ENCODE measurements at places on chromosomes 2 and 18.

- no peak for DNase-seq
These were observed 69.8 kb downstream of the REV1 start for GRCh38 chr2:99420031-99420430.

GRCh38 chr18:31996007-31996406, 22.6 kb upstream of the RNF125 start:
- no peak for DNase-seq

GRCh38 chr18:42914476-42914875, 201.0 kb downstream of the RIT2 start:
- no peak for DNase-seq

DNA sequence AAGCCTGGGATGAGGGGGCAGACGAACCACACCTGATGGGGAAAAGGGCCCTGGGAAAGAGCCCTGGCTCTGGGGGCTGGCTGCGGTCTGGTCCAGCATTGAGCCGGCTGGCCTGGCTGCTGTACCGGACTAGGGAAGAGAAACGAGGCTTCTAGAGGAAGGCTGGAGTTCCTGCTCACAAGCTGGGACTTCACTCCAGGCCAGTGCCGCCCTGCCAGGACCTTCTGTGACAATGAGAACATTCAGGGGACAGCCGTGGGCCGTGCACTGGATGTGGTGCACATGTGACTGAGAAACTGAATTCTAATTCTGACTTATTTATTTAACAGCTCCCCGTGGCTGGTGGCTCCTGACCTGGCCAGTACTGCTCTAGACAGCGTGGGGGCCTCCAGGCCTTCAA, 269.3 kb downstream of the HDAC4 start:
- no peak for DNase-seq

DNA sequence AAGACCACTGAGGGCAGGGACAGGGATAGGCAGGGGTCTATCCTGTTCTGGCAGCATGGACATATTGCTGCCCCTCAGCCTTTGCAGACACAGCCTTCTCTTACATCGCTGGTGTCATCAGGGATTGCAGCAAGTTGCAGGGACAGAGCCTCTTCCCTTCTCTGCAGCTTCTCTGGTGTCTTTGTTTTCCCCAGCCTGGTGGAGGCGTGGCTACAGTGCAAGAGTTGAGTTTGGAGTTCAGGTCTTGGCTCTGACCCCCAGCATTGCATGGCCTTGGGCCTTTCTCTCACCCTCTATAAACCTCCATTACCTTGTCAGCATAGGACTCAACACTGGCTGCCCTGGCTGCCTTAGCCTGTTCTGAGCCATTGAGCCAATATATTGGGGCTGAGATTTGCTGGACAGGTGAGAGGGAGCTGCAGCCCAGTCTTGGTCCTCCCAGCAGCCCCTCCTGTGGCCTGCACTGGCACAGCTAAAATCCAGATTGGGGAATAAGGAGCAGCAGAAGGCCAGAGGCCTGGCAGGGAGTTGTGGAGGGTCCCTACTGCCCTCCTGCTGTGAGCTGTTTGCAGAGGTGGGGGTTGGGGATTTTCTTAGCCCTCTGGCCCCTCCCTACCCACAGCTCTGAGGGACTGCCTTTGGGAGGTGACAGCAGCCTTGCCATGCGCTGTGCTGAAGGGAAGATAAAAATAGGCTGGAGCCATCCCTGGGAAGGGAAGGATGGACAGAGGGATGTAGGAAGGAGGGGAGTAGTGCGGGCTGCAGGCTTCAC, 22.8 kb downstream of the EHD3 start:
- no peak for DNase-seq

GRCh38 chr2:68318914-68319397, 793 bp downstream of the CNRIP1 start:
- no peak for DNase-seq

- DNase-seq = no peak
These were observed 257.0 kb upstream of the RAB6C start for GRCh38 chr2:129722306-129723019.

GRCh38 chr2:154226931-154227330, 355.2 kb downstream of the GALNT13 start:
- no peak for DNase-seq

DNA sequence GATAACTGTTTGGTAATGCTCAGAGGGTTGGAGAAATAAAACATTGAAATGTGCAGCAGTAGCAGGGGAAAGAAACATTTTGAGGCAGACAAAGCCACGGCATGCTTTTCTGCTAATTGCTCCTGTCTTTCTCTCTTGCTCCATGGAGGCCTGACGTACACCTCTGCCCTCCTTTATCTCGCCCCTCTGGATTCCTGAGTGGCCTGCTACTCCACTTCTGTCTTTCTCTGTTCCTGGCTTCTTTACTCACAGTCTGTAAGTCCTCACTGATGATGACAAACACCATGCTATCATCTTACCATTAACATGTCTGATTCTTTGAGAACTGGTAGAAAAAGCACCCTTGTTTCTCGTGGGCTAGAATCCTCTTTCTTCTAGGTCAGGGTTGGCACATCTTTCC, 392.9 kb downstream of the MEIS1 start:
- DNase-seq = no peak

GRCh38 chr2:170026361-170026760, 151.6 kb upstream of the MYO3B start:
- no peak for DNase-seq

DNA sequence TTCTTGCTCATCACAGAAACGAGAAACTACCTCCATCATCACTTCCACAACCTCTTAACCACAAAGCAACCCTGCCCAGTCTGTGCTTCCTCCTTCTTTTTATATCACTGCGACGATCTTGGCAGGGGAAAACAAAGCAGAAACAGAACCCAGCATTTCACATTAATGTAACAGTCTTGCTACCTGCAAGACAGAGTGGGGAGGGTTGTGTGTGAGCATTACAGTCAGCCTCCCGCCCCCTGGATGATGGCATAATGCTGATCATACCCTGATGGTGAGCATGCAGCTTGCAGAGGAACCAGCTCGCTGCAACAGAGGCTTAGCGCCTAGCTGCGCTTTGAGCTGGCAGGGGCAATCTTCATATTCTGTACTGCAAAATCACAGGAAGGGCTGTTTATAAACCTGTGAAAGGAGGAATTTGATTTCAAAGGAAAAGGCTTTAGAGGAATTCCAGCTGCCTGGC, 376.1 kb downstream of the IRS1 start:
- DNase-seq = peak; percentile 7

GRCh38 chr2:132547090-132547687, 122.8 kb downstream of the LYPD1 start:
- peak; percentile 57 for DNase-seq

DNA sequence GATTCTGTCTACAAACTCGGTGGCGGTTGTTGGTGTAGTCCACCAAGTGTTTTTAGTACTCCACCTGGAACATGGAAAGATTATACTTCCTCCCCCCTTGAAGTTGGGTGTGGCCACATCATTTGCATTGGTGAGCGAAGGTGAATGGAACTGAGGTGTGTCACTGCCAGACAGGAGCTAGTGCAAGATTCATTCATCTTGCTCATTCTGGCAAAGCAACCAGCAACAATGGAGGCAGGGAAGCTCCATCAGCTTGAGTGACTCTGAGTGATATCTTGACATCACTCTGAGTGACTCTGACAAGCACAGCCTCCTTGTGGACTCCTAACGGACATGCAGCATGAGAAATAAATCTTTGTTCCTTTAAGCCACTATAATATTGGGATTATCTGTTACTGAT, 54.7 kb upstream of the SLC1A4 start:
- no peak for DNase-seq
